Fibroblast of the conjunctiva (primary cell): ENCODE measurements at places on chromosomes 2 and 18.

GRCh38 chr2:113876503-113877387 lies 13.1 kb upstream of the ACTR3 start:
- no peak for DNase-seq

- DNase-seq: no peak
Measured at GRCh38 chr18:46035696-46036680, 36.1 kb downstream of the PSTPIP2 start.

DNA sequence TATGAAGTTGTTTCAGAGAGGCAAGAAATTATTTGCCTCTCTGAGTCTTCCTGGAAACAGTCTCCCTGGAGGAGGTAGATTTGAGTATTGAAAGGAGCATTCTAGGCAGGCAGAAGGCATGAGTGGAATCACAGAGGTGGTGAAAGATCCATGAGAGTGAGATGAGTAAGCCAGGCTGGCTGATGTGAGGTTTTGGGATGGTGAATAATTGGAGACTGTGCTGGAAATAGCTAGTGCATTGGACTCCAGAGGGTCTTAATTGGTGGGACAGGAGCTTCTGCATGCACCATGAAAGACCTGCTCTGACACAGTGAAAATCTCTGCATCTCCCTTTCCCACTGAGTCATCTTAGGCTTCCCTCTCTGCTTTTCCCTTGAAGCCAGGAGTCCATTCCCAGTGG lies 46.3 kb downstream of the CDC42EP3 start:
- DNase-seq: no peak

DNA sequence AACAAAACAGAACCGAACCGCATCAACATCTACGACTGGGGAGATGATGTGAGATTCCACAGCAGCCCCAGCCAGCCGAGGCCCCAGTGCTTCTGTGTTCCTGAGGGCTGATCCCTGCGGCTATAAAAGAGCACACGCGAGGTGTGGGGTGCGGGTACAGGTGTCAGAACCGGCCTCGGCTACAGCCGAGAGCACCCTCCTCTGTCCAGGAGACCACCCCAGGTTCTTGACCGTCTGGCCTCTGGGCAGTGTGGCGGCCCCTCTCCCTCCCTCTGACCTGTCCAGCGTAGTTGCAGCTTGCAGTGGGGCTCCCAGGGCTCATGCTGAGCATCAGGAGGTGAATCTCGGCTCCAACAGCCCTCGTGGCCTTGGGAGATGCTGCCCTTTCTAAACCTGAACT lies 23.7 kb downstream of the RTP5 start:
- DNase-seq: no peak
